GM12891 (cell line): ENCODE measurements at places on chromosomes 5 and 9.

GRCh38 chr5:90111364-90112032 lies 298.1 kb downstream of the CETN3 start:
- no peak for DNase-seq

DNA sequence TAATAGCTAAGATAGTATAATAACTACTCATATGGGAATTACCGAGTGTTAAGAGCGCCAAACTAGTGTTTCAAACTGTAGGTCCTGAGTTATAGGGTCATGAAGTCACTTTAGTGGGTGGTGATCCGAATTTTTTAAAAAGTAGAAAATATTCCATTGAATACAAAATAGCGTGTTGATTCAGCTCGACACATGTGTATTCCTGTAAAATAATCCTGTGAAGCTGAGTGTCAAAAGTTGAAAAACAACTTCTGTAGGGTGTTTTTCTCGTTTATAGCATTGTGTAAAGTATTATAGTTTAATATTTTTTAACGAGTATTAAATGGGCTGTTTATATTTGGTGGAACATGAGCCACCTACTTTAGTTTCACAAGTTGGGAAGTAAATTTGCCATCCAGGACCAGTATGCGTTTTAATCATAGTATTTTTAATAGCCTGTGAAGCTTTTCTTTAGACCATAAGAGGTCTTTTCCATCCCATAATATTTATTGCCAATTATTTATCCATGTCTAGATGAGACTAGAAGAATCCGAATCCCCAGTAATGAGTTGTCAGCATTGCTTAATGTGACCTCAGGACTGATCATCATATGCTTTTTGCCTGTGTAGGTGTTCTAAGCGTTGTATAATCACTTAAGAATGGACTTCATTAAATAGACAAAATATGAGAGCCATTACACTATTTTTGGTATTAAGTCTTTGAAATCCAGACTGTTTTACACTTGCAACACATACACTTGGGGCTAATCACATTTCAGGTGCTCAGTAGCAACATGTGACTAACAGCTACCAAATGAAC lies 84.1 kb downstream of the PTPDC1 start:
- no peak for DNase-seq

GRCh38 chr5:97418462-97418861 lies 235.4 kb upstream of the RIOK2 start:
- DNase-seq, result no peak

- peak; percentile 13 for DNase-seq
These were observed 126.7 kb downstream of the SLC25A46 start for GRCh38 chr5:110865400-110866094.

DNA sequence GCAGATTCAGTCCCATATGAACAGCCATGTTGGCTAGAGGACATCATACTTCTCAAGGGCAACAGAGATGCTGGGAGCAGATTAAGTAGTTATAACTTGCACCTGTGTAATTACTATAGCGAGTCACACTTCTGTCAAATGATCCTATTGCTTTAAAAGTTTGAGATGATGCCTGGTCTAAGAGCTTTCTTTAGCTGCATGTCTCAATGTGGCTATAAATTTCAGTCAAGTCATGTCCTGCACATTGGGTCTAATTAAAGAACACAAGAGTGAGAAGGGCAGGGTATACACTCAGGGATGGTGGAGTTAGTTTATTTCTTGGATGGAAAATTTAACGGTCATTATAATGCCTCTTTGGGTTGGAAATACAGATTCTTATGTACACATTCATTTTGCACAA lies 557.3 kb downstream of the RAB3C start:
- DNase-seq, result no peak

- no peak for DNase-seq
These were observed 205.0 kb upstream of the PRDM9 start for GRCh38 chr5:23302438-23302837.

- no peak for DNase-seq
These were observed 1038.8 kb upstream of the ARRDC3 start for GRCh38 chr5:92421942-92422341.

DNA sequence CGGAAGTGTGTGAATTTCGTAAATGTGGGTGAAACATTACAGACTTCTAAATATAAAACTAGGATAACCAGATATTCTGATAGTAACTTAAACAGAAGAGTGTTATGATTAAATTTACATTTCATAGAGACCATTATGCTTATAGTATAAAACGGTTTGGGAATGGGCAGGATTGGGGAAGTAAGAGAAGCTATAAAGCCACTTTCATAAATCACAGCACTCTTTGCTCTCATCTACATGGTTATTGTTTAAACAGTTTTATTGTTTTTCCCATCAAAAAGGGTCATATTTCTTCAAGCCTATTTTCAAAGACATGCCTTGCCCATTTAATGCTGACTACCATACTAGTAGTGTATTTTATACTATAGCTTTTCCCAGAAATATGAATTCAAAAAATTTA lies 9.2 kb downstream of the ZFR start:
- DNase-seq, result no peak

DNA sequence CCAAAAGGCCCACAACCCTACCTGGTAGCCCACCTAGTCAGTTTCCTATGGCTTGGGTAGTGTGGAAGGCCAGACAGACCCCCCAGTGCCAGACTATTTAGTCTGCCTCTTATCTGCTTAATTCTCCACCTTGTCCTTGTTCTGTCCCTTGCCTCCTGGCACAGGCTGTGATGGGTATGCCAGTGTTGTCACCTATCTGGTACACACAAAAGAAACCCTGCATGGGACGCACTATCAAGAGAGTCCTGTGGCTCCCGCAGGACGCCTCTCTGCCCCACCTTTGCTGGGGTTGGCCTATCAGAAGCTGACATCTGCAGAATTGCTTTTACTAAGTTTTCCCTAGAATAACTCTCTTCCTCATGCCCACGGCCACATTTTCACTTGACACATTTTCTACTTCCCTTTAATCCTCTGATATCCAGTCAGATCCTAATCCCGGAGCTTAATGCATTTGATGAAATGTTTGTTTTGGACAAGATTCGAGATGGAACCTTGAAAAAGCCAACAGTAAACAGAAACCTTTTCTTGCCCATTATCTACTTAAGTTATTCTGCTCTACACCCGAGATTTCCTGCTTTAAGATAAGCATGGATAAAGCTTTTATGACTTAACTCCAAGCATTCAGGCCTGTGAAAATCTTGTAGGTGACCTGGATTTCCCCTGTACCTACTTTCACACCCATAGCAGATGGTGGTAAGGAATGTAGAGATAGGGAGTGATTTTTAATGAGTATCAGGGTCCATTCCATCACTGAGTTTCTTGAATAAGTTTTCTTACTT lies 468.5 kb downstream of the ZNF608 start:
- DNase-seq, result no peak

DNA sequence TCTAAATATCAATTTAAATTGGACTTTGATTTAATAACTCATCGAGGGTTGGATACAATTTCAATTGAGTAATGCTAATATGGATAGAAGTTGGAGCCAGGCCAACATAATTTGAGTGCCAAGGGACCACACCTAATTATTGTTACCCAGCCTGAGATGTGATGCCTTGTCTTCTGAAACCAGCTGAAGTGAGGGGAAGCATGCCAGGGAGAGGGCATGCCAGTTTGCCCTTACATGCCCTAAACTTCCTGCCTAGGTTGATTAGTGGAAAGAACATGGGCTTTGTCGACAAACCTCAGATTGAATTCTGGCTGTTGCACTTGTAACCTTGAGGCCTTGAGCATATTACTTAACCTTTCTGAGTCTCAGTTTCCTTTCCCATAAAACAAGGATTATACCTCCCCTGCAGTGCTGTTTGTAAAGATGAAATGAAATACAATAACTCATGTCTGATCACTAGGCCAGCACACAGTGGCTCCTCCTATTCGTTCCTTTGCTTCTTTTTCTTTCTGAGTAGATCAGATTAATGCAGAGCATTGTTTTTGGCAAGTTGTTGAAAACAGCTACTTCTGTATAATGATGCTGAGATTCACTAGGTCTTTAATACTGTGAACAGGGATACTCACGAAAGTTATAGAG lies 412.8 kb downstream of the TLE4 start:
- no peak for DNase-seq

GRCh38 chr5:111810112-111810511 lies 53.1 kb upstream of the NREP start:
- no peak for DNase-seq

DNA sequence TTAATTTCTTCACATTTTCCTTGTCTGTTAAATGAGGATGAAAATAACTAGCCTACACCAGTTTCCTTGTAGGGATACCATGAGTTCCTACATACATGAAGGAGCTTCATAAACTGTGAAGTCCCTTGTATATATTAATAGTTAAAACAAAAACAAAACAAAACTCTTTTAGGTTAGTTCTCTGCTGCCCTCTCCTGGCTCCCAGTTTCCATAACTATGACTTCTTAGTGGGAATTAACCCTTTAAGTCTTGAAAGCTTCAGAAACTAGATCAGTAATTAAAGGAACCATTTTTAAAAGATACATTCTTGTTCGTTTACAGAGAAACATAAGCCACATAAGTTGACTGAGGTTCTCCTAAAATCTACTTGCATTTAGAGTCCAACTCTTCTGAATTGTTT lies 500.0 kb upstream of the C9orf72 start:
- DNase-seq, result no peak

DNA sequence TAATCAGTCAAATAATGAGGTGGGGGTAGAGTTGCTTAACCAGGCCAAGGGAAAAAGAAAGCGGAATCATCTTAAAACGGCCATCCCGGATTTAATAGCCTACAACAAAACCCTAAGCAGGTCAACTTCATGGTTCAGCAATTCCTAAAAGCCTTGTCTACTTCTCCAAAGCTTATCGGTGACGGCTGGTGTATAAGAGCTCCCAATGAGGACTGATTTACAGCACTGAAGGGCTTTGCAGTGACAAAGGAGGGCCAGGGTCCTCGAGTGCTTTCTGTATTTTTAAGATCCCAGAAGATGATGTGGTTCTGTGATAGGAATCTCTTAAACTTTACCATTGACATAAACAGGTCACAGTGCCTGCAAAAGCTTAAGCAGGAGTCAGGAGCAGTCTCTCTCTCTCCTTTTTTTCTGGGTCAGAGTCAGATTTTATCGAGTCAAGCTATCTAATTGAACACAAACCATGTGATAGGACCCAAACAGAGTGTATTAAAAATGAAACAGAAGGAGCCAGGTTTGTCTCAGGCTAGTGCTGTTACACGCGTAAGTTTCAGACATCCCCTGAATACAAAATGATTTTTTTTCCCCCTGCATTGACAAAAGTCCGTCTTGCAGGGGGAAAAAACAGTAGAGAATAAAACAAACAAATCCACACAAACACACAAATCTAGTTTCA lies 663.6 kb upstream of the ZNF608 start:
- no peak for DNase-seq

DNA sequence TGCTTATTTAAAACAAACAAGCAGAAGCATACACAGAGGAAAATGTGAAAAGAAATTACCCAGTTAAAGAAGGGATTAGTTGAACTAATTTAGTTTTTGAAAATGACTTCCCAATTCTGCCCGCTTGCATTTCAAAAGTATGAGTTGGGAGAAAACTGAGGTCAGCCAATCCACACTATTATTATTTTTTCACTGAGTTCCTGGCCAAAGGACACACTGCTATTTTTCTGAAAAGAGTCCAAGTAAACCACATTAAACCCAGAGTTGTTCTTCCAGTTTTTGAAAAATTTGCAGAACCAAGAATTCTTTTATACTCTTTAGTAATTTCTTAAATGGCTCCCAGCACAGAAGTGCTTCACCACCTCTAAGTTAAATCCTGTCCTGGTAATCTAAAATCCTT lies 7.5 kb downstream of the SMU1 start:
- DNase-seq, result no peak

- DNase-seq, result no peak
These were observed 67.5 kb upstream of the MAMDC2 start for GRCh38 chr9:69976152-69976551.

DNA sequence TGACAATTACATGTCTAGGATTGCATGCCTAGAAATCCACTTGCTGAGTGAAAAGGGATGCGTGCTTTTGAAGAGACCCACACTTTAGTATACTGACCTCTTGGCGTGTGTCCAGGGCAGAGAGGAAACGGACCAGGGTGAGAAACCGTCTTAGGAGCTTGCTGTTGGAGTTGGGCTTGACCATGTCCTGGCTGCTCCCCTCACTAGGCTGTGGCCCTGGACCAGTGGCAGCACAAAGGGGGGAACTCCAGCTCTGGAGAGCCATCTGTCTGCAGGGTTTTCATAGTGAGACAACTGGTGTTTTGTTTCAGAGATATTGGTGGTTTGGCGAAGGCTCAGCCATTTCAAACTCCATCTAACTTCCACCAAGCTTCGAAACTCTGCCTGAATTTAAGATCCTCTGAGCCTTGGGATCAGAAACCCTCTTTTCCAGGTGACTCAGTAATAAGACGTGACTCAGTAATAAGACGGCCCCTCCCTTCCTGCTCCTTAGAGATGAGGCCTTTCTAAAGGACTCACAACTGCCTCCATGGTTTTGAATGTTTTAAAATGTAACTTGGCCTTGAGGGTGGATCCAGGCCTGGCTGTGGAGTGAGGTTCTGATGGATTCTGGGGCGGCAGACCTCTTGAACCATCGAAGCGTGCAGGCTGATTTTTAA lies 165.8 kb downstream of the MELK start:
- DNase-seq, result no peak

GRCh38 chr5:170132269-170132975 lies 26.7 kb downstream of the FOXI1 start:
- no peak for DNase-seq

DNA sequence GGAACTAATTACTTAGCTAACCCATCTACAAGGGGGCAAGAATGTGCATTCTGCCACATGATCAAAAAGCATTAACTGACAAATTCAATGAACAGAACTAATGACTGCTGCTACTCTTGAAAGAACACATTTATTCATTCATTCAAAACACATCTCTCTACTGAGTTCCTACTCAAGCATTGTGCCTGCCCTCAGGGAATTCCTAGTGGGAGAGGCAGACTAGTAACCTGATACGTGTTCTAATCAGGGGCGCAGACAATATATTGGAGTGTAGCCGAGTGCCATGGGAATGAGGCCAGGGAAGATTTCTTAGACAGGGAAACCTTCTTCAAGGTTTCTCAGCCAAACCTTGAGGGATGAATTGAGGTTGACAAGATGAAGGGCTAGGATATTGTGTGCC lies 56.7 kb upstream of the PAPPA start:
- DNase-seq, result no peak
